ENCODE measurements at places on chromosomes 5 and 9.

- no peak for DNase-seq
These were observed 127.7 kb downstream of the DMAC1 start for GRCh38 chr9:7671847-7672246.

- DNase-seq = peak; percentile 42
These were observed 24.8 kb downstream of the CCNJL start for GRCh38 chr5:160287378-160288051.

- no peak for DNase-seq
These were observed 198.1 kb downstream of the CHSY3 start for GRCh38 chr5:130102375-130102774.

- DNase-seq = no peak
These were observed 88.9 kb downstream of the LIFR start for GRCh38 chr5:38467353-38468040.

- DNase-seq = no peak
These were observed 40.0 kb upstream of the DMRT1 start for GRCh38 chr9:801399-802071.

DNA sequence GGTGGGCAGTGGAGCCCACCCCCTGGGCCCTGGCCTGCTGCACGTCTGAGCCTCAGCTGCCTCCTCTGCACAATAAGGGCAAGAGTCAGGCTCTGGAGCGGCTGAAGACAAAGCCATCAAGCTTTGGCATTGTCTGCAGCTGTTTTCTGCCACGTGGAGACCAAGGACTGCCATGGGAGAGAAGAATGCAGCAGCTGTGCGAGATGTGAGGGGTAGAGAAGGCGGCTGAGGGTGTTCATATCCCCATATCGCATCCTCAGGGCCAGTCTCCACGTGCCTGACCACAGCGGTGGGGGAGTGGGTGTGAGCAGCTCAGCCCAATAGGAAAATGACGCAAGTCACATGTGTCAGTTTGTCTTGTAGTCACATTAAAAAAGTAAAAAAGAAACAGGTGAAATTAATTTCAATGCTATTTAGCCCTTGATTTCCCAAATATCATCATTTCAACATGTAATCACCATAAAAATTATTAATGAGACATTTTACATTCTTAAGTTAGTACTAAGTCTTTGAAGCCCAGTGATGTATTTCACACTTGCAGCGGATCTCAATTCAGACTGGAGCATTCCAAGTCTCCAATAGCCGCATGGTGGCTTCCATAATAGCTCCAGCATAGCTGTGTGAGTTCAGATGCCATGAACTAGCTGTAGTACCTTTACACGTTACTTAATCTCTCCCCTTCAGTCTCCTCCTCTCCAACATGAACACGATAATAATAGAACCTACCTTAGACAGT is 6.6 kb downstream of the C1QTNF2 start:
- DNase-seq = no peak

DNA sequence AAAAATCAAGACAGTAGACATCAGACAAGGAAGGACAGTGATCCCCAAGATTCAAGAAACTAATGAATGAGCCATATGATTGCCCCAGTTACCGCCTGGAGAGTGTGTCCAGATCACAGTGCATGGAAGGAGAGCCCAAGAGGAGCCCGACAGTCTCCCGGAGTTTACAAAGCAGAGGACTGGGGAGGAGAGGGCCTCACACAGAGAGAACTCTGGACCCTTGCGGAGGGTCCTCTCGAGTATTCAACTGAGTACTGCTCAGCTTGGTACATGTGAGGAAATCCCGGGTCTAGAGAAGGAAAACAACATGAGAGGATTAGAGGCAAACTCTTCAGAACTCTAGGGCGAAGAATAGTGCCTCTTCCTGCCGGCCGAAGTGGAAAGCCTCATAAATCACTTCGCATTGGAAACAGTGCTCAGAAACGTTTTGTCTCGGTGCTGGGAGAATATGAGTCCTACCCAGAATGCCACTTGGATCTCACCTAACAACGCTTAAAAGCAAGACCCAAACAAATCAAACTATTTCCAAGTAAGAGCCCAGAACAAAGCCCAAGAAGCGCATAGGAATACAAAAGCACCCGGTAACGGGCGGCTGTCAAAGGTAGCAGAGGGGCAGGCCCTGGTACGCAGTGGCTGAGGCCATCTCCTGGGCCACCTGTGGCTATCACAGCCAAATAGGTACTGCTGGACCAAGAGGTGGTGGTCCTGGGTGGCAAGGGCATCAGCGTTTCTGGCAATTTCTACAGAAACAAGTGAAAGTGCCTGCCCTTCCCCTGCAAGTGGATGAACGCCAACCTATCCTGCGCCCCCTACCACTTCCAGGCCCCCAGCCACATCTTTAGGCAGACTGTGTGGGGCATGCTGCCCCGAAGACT is 36.0 kb downstream of the FAM78A start:
- DNase-seq = no peak

GRCh38 chr9:137187386-137187785 is 974 bp downstream of the ANAPC2 start:
- no peak for DNase-seq

- DNase-seq = no peak
These were observed 15.2 kb upstream of the C5orf15 start for GRCh38 chr5:133983674-133984073.

- DNase-seq = no peak
These were observed 41.2 kb upstream of the RIOK2 start for GRCh38 chr5:97224112-97224750.

GRCh38 chr9:102507044-102507687 is 488.0 kb upstream of the CYLC2 start:
- DNase-seq = no peak
